ENCODE measurements at places on chromosomes 6 and 20.
A peak's percentile ranks its signal among the peaks of the same experiment; 100 is the strongest.

- DNase-seq, result no peak
Measured at GRCh38 chr6:113690281-113691259, 166.6 kb upstream of the MARCKS start.

DNA sequence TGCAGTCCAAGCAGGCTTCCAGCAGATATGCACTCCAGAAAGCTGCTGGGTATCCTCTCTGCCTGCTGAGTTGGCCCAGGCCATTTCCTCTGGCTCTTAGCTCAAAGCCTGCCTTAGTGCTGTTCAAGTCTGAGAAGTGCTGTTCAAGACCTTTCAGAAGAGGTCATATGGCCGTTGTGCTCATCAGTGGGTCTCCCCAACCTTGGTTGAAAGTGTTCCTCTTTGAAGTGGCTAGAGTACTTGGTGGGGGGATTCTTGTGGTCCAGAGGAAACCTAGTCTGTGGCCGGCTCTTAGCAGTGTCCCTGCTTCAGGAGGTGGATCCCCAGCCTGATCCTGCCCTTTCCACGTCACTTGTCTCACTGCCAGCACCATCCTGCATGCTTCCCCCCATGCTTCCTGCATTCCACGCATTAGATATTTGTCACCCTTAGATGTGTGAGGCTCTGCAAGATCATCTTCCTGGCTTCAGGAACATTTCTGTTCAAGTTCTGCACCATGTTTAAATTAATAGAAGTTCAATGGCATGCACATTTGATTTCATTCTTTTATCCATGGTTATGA, 105.0 kb downstream of the FIG4 start:
- DNase-seq, result no peak

DNA sequence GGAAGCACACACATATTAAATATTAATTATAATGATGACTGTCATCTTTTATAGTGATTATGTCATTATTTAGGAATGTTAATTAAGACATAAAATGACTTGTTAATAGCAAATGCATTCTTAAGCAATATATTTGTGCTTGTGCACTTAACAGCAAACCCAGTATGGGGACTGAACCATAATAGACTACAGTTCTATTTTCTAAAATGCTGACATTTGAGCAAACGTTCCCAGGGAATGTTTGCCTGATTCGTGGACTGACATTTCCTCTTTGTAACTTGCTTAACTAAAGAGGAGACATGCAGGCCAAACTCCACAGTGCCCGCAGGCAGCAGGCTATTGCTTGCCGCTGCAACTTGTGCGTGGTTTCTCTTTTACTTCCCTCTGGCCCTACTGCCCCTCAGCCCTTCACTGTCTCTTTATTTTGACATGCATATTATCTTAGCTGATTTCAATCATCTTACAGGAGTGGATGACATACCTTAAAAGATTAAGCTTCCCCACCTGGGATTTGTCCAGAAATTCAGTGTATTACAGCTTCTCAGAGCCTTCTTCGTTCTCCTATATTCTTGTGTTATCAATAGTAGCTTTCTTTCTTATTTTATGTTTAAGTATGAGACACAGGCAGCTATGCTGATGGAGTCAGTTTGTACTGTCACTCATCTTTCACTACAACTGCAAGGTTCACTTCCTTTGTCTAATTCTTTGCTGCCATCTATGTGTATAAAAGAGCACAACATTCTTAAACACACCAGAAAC, 141.5 kb downstream of the GMDS start:
- no peak for DNase-seq

DNA sequence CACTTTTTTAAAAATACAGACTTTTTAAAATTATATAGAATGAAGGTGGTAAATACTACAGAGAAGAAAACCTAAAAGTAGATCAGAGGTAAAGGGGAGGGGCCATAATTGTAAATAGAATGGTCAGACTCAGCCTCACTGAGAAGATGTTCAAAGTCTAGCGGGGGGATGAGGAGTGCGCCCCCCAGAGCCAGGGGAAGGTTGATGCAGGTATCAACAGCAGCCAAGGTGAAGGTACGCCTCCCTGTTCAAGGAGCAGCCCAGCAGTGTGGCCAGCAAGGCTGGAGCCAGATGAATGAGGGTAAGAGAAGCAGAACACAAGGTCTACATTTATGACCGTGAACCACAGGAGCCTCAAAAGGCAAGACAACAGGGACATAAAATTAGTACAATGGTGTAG, 204.1 kb downstream of the PTPRT start:
- no peak for DNase-seq

- no peak for DNase-seq
Measured at GRCh38 chr6:118719351-118720124, 68.1 kb upstream of the CEP85L start.

DNA sequence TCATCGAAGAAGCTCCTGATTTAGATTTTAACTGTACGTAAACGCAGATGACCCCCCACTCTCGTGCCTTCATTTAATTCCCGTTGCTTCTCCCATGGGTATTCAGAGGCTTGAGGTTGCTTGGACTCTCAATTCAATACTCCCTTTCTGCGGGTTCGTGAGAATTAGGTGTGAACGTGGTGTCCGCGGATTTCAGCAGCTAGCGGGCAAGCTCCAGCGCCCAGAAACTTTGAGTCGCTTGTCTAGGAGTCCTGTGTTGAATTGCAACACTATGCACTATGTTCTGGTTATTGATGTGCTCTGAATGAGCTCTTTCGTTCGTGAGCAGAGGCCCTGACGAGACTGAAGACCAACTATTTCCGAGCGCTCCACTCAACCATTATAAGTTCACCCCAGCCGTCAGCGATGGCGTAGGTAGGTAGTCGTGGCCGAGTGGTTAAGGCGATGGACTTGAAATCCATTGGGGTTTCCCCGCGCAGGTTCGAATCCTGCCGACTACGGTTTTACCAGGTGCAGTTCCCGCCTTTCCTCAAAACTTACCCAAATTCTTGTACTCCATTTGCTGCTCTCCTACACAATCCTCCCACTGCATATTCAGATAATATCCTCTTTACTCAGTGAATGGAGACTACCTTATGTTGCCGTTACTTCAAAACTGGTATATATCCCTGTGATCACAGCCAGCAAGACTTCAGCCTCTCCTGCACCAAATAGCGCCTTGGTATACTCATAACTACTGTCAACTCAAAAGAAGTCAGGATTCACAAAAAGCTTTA, 72.6 kb upstream of the ZNF184 start:
- peak; percentile 81 for DNase-seq

- DNase-seq, result no peak
Measured at GRCh38 chr6:151263967-151264366, 24.2 kb downstream of the AKAP12 start.

DNA sequence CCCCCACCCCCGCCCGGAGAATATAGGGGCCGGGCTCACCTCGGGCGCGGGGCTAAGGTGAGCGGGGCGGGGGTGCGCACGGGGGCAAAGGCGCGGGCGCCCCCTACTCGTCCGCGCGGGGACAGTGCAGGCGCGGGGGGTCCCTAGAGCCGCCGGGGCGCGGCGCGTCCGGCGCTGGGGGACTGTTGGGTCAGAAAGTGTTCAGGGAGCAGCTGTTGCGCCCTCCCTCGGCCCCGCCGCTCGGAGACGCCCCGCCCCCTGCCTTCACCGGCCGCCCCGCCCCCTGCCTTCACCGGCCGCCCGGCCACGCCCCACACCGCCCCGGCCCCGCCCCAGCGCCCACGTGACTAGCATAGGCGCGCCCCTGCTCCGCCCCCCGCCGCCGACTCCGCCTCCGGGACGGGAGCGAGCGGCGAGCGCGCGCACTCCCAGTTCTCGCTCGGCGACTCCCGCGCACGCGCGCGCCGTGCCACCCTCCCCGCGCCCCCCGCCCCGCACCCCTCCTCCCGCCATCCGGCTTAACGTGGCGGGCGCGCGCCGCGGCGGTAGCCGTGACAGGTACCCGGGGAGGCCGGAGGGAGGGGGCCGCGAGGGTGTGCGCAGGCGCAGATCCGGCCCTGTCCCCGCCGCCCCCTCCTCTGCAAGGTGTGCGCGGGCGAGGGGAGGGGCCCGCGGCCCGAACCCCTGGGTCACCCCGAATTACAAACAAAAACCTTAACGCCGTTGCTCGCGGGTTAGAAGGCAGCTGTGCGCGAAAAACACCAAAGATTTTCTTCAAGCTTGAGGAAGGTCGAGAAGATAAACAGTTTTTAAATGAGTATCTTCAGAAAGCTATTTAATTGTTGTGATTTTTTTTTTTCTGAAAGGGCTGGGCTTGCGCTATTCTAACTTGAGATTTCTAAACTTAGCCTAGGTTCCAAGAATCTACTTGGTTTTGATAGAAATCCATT, 704 bp upstream of the ZNF217 start:
- peak; percentile 98 for DNase-seq

Measured in activated T-cell treated with anti-CD3 and anti-CD28 coated beads, Interleukin-2, amount 50 U/mL, for 48 hours (primary cell).